ENCODE measurements at places on chromosomes 7 and 10.
A peak's percentile ranks its signal among the peaks of the same experiment; 100 is the strongest.

DNA sequence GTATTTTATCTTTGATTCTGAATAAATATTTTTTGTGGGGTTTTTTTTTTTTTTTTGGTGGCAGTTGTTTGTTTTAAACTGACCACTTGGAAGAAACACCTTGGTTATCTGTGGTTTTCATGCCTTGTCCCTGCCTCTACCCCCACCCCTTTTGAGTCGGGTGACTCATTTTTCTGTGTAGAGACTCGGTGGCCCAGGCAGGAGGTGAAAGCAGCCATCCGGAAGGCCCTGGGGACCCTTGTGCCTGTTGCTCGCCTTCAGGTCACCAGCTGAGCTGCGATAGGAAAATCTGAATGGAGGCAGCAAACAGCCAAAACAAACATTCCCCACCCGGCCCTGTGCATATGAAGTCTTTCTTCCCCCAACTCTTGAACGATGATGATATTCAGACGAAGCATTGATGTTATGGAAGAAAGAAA lies 22.8 kb downstream of the CYP17A1 start:
- DNase-seq, result no peak

GRCh38 chr10:21174715-21175495 lies 277.8 kb upstream of the NEBL start:
- no peak for DNase-seq

- peak; percentile 89 for DNase-seq
Observed at GRCh38 chr7:129574487-129574886, 37.0 kb upstream of the NRF1 start.

GRCh38 chr7:108368466-108368865 lies 87.8 kb downstream of the NRCAM start:
- DNase-seq, result peak; percentile 7

DNA sequence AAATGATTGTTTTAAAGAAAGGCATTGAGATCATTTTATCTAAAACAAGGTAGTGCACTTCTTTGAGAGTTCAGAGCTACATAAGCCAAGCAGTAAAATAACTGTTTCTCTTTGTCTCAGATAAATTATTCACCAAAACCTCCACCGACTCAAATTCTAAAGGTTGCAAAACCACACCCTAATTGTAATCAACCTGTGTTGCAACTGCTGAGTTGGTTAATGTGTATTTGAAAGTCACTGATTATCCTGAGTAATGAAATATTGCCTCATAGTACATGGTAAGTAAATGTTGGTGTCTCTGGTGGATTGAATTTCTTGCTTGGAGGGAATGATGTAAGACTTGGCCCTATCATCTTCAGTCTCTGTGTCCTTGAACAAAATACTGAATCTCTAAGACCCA lies 35.9 kb upstream of the CYP2C9 start:
- no peak for DNase-seq

DNA sequence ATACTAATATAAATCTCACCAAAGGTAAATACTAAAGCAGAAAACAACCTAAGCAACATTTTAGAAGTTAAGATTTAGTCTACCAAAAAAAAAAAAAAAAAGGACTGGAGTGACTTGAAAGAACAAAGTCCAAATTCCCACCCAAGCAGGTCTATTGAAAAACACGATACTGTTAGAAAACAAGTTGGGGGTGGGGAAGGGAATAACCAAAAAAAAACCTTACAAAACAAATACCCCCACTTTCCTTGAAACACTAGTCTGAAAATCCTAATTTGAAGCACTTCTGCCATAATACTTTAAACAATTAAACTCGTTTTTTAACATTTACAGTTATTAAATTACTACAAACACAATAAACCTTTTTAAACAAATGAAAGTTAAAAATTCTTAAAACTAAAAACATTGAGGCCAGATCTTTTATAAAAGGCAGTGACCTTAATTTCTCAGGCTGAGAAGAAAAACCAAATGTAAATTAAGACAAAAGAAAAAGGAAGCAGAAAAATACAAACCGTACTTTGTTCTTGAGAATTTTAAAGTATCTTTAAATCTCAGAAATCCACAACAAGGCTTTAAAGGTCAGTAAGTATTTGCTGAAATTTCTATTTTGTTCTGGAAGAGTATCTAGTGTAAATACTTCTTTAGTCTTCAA lies 135.1 kb downstream of the NRBF2 start:
- DNase-seq, result peak; percentile 25

- no peak for DNase-seq
Observed at GRCh38 chr10:73597346-73597745, 6.2 kb upstream of the USP54 start.

GRCh38 chr10:88172159-88172558 lies 308.7 kb downstream of the PTEN start:
- no peak for DNase-seq

All from AG10803 (cell line).